ENCODE measurements at places on chromosomes 1 and 21.
A peak's percentile ranks its signal among the peaks of the same experiment; 100 is the strongest.

- no peak for DNase-seq
Observed at GRCh38 chr1:228717081-228717480, 18.2 kb upstream of the RHOU start.

DNA sequence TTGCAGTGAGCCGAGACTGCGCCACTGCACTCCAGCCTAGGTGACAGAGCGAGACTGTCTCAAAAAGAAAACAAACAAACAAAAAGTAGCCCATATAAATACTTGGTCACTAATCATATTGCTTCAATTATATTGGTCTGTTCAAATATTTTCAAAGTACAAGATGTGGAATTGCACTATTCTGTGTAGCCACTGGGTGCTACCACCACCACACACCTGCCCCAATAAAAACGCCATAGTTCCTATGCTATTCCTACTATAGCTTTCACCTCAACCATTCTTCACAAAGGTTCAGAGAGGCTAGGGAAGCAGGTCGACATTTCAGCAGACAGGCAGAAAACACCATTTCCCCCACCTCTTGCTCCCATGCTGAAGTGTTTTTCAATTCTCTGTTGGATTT, 16.7 kb downstream of the NDC1 start:
- no peak for DNase-seq

- no peak for DNase-seq
Observed at GRCh38 chr1:192459467-192459866, 116.1 kb upstream of the RGS1 start.

DNA sequence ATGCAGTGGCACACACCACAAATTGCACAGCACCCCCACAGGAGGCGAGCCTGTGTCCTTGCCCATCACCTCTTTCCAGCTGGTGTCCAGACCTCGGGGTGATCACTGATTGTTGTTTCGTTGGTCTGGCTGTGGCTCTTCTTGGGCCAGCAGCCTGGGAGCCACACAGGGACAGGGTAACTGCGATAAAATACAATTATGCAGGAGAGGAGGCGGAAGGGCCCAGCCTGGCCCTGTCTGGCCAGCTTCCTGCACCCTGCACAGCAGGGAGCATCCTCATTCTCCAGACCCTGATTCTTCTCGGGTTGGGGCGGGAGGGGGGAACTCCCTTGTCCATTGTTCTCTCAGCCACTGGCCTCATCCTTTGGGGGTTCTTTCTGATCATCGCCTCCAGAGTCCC, 83.6 kb downstream of the ADARB1 start:
- no peak for DNase-seq

- DNase-seq = no peak
Observed at GRCh38 chr1:64980745-64981600, 14.6 kb upstream of the JAK1 start.

DNA sequence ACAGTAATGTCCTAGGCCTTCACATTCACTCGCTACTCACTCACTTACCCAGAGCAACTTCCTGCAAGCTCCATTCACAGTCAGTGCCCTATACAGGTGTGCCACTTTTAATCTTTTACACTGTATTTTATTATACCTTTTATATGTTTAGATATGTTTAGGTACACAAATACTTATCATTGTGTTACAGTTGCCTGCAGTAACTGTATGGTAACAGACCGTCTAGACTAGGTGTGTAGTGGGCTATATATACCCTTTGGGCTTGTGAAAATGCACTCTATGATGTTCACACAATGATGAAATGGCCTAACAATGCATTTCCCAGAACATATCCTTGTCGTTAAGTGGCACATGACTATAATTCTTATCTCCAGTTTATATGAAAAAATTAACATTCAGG, 204.5 kb upstream of the HMCN1 start:
- no peak for DNase-seq

DNA sequence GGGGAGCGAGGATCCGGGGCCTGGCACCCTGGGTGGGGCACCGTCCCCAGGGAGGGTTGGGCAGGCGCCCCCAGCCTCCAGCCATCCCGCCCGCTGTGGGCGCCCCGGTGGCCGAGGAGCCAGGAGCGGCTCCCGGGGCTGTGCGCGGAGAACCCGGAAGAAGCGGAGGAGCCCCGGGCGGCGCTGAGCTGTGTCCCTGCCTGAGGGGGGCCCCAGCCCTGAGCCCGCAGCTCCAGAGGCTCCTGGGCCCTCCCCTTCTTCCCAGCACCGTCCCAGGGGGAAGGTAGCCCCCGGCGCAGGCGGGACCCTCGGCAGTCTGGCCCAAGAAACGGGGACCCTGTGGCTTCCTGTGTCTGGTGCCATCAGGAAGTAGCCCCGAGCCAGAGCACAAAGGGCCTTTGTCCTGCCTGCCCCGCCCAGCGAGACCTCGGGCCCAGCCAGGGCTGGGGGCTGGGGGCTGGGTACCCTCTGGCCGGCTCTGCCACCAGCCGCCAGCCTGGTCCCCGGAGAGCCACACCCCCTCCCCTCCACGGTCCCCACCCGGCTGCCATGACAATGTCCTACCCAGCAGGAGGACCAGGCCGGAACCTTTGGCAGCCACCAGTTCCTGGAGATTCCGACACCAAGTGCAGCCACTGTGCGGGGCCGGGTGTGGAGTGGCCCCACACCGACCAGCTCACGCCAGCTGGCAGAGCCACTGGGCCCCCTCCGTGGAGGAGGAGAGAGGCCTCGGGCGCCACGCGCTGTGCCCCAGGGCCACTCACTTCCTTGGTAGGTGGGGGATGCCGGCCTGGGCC, 15.6 kb upstream of the TTLL10 start:
- no peak for DNase-seq

DNA sequence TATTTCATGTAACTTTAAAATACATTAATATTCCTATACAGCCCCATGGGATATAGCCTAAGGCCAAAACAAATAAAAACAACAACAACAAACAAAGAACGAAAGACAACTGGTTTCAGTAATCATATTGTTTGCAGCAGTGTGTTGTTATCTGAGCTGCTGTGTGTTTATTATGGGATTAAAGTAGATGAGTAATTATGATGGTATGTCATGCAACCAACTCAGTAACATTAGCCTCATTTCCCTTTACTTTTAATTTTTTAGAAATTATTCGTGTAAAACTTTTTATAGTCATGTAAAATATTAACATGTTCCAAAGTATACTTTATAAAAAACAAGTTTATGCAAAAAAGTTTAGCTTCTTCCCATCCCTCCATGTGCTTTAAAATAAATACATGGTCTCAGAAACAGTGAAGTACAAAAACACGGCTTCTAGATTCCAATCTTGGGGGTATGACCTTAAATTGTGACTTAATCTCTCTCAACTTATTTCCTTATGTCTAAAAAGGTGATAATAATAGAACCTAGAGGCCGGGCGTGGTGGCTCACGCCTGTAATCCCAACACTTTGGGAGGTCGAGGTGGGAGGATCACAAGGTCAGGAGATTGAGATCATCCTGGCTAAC, 176.1 kb downstream of the SLC45A1 start:
- DNase-seq = no peak

GRCh38 chr1:68206848-68207689, 25.3 kb downstream of the WLS start:
- DNase-seq = no peak

- DNase-seq = no peak
Observed at GRCh38 chr1:171570295-171570694, 51.7 kb upstream of the MYOCOS start.

DNA sequence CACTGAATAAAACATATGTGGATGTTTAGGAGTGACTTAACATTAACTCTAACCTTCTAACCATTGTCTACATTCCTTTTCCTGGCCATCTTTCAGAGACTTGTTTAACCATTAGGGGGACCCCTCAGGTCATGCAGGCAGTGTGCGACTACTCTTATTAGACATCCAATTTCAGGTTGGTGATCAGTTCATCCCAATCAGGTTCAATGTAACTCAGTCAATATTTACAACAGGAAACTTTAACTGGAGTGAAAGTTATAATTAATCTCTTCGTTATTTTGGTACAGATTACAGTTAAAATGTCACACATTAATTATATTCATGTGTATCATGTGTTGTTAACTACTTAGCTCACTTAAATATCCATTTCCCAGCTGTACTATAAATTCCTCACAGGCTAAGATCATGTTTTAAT, 68.8 kb upstream of the RGS1 start:
- no peak for DNase-seq

GRCh38 chr1:163035446-163036249, 33.5 kb upstream of the RGS4 start:
- DNase-seq = no peak

- no peak for DNase-seq
Observed at GRCh38 chr1:236480758-236481436, 42.9 kb upstream of the LGALS8 start.

- peak; percentile 20 for DNase-seq
Observed at GRCh38 chr1:230972855-230973271, 5.8 kb downstream of the TTC13 start.

DNA sequence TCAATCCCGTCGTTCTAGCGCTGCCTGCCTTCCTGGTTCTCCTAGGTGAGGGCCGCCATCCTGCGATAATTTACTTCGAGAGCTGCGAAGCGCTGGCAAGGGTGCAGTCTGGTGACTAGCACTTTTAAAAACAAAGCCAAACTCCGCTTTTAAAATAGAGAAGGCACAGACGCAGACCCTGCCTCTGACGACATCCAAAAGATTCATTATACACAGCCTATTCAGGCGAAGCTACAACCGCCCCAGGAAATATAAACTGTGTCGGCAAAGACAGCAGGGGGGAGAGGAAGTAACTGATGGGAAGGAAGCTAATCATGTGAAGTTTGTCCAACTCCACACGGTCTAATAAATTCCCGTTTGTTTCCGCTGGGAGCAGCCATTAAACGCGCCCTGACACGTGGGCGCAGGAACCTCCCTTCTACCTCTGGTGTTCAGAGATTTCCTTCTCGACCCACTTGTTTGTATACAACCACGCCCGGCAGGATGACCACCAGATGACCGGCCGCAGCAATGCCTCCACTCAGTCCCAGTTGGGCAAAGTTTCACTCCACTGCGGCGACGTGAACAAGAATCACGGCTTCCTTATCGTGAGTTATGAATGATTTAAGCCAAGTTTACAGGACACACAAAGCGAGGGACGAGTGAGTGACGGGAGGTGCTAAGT, 1.3 kb downstream of the GNG12 start:
- no peak for DNase-seq

- DNase-seq = no peak
Observed at GRCh38 chr1:159175571-159175970, 4.2 kb downstream of the CADM3 start.

DNA sequence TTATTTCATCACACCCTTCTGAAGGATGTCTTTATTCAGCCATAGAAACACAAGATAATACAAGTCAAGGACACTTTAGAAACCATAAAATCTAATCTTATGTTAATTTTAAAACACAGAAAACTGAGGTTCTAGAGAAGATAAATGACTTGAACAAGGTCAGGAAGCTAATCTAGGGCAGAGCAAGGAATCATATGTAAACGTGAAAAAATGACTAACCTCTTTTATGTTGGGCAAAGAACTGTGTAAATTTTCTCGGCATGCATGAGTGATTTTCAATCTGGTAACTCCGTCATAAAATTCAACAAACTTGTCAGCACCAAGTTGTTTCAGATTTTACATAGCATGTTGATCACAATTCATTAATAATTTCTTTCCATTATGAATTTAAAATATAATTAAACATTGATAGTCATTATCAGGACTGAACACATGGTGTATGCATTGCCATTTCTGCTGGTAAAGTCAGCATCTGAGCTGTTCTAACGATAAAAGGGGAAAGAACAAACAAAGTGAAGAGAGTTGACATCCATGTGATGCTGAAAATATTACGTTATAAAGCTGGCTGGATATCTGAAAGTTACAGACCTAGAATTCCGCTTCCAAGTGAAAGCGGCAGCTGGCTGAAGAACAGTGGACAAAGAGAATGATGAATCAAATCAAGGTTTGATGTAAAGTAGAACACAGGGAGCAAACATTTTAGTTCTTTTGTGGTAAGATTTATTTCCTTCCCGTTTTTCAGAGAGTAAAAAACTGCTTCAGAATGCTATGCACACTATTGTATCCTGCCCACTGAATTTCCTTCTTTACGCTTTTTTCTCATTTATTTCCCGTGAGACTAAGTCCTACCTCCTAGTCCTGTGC, 1037.4 kb upstream of the TMPRSS15 start:
- no peak for DNase-seq

GRCh38 chr1:163119707-163120106, 50.5 kb downstream of the RGS4 start:
- no peak for DNase-seq

DNA sequence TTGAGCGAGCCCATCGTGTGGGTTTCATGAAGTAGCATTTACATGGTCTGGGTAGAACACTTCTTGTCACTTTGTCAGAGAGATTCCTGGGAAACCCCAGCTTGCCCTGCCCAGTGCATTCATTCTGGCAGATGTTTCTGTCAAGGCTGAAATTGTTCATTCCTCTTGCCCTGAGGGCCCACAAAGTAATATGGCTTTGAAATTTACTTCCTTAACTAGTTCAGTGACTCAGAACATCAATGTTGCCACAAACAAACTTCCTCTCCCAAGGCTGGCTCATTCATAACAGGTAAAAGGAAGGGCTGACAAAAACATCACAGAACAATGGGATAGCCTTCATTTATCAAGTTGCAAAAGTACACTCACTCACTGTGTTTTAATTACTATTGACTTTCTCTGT, 5.0 kb upstream of the KIAA0040 start:
- no peak for DNase-seq

- DNase-seq = no peak
Observed at GRCh38 chr1:37553598-37553926, 531 bp downstream of the SNIP1 start.

GRCh38 chr1:54927472-54928240, 40.7 kb upstream of the DHCR24 start:
- no peak for DNase-seq

All from activated T-helper 1 cell treated with anti-CD3 and anti-CD28 coated beads, Interleukin-2, amount 50 U/mL, for 16 hours (primary cell).